MCF 10A (cell line): ENCODE measurements at places on chromosomes 4 and X. TPM values are rescaled to one million over a fixed set of nuclear protein-coding genes. Genes with fewer than 3 reads are reported as not detected.

Gene CISD2
- total RNA-seq: 35.5 and 35.8 TPM in 2 replicates

Gene ARHGEF6
- total RNA-seq: 0.35 and 0.47 TPM in 2 replicates

Gene TAF7L
- 0.21 TPM in 1 of 2 replicates, not detected in the other for total RNA-seq

Gene ADGRG4
- total RNA-seq: not detected in 2 replicates

Gene GRID2
- not detected in 2 replicates for total RNA-seq

Gene PTPN13
- 23.0 and 28.3 TPM in 2 replicates for total RNA-seq

Gene VCX3A
- not detected in 2 replicates for total RNA-seq

Gene FAM133A
- total RNA-seq: not detected in 2 replicates

Gene H2BW1
- total RNA-seq: not detected in 2 replicates

Gene CT45A2
- not detected in 2 replicates for total RNA-seq

Gene SH2D1A
- total RNA-seq: not detected in 2 replicates

Gene BMX
- not detected in 2 replicates for total RNA-seq

Gene NPY2R
- total RNA-seq: not detected in 2 replicates

Gene SLC10A4
- not detected in 2 replicates for total RNA-seq

Gene RNF113A
- 19.0 and 23.0 TPM in 2 replicates for total RNA-seq

Gene IL15
- total RNA-seq: 0.51 and 1.3 TPM in 2 replicates

Gene PGAM4
- not detected in 2 replicates for total RNA-seq

Gene H2BW2
- not detected in 2 replicates for total RNA-seq

Gene LETM1
- total RNA-seq: 85.0 and 86.3 TPM in 2 replicates

Gene CXCL11
- not detected in 2 replicates for total RNA-seq

Gene ITGB1BP2
- 1.4 and 2.6 TPM in 2 replicates for total RNA-seq

Gene TRPC3
- not detected in 2 replicates for total RNA-seq

Gene CENPVL2
- not detected in 2 replicates for total RNA-seq

Gene CYSLTR1
- 0.16 TPM in 1 of 2 replicates, not detected in the other for total RNA-seq

Gene ZMAT1
- not detected in 2 replicates for total RNA-seq

Gene ADH6
- not detected in 2 replicates for total RNA-seq

Gene INTU
- 5.9 and 9.2 TPM in 2 replicates for total RNA-seq

Gene LDB2
- total RNA-seq: not detected in 2 replicates

Gene AMTN
- total RNA-seq: not detected in 2 replicates

Gene OTUD4
- total RNA-seq: 66.2 and 68.0 TPM in 2 replicates

Gene ARX
- 0.10 TPM in 1 of 2 replicates, not detected in the other for total RNA-seq

Gene SSX1
- total RNA-seq: not detected in 2 replicates

Gene IL3RA
- not detected in 2 replicates for total RNA-seq

Gene TMEM255A
- total RNA-seq: not detected in 2 replicates

Gene ERVMER34-1
- 6.2 and 6.7 TPM in 2 replicates for total RNA-seq

Gene SMIM31
- total RNA-seq: not detected in 2 replicates

Gene FAT4
- total RNA-seq: 6.4 and 6.6 TPM in 2 replicates

Gene ANXA5
- 476 and 566 TPM in 2 replicates for total RNA-seq

Gene GPR119
- not detected in 2 replicates for total RNA-seq

Gene NCAPG
- 23.2 and 38.6 TPM in 2 replicates for total RNA-seq

Gene AGTR2
- not detected in 2 replicates for total RNA-seq

Gene RPA4
- 0.98 and 1.4 TPM in 2 replicates for total RNA-seq

Gene MEPE
- not detected in 2 replicates for total RNA-seq

Gene NSG1
- 6.7 and 8.6 TPM in 2 replicates for total RNA-seq

Gene CTAG1A
- total RNA-seq: not detected in 2 replicates

Gene TLR2
- total RNA-seq: 0.23 and 0.49 TPM in 2 replicates

Gene NUP62CL
- 4.8 and 7.3 TPM in 2 replicates for total RNA-seq

Gene OTC
- not detected in 2 replicates for total RNA-seq

Gene ASB12
- not detected in 2 replicates for total RNA-seq

Gene ITIH6
- total RNA-seq: not detected in 2 replicates

Gene SLIT2
- total RNA-seq: 8.4 and 10.2 TPM in 2 replicates

Gene TLR8
- not detected in 2 replicates for total RNA-seq

Gene FGB
- total RNA-seq: not detected in 2 replicates

Gene RAB39B
- total RNA-seq: 5.0 and 6.0 TPM in 2 replicates

Gene SPANXN4
- total RNA-seq: not detected in 2 replicates
